Endodermal cell (in vitro differentiated cells): ENCODE measurements at places on chromosomes 7 and 10.

DNA sequence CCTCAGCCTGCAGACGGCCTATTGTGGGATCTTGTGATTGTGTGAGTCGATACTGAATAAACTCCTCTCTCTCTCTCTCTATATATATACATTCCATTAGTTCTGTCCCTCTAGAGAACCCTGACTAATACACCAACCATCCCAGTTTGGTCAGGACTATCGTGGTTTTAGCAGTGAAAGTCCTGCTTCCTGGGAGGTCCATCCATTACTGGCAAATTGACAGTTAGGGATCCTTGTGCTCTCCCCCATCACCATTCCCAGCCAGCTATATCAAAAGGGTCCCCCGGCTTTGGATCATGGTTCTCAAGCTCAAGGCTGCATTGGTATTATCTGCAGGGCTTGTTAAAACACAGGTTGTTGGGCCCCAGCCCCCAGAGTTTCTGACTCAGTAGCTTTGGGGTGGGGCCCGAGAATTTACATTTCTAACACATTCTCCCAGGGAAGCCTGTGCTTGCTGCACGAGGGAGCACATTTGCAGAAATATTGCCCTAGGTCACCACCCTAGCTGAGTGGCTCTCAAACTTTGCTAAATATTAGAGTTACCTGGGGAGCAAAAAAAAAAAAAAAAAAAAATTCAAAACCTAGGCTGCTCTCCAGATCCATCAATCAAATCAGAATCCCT lies 899.1 kb upstream of the AUTS2 start:
- DNase-seq, result no peak

DNA sequence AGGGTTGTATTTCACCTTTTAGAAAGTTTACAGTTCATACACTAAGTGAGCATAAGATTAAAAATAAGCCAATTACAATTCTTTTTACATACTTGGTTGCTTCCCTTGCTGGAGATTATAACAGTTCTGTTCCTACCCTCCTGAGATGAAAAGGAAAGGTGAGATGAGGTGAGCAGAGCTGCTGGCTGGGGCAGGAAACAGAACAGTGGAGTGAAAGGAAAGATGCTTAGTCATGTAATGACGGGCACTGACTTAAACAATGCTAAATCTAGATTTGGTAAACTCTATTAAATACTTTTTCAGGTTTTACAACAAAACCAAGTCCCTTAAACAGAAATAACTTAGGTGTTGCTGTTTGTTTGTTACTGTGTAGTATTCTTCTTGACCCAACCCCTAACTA lies 19.9 kb upstream of the ZEB1 start:
- DNase-seq, result no peak

DNA sequence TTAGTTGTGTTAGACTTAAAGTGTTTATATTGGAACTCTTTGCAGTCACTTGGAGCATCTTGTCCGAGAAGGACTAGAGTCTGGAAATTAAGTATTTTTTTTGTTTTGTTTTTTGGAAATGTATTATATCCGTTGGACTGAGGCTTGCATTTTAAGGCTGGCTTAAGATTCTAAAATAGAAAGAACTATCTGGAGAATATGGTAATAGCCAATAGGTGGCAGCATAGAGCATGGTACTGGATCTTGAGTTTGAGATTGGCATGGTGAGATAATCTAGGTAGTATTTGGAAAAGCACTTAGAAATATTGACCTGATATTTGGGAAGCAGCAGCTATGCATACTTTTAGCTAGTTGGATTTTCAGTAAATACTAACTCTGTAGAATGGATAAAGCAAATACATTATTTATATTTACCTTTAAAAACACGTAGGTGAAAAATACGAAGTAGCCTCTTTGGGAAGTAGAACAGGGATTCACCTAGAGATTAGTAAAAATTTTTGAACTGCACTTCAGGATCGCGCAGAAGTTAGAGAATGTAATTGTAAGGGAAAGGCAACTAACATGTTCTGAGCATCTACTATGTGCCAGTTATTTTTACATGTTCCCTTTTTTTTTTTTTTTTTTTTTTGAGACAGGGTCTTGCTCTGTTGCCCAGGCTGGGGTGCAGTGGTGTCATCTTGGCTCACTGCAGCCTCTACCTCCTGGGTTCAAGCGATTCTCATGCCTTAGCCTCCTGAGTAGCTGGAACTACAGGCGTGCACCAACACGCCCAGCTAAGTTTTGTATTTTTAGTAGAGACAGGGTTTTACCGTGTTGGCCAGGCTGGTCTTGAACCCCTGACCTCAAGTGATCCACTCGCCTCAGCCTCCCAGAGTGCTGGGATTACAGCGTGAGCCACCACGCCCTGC lies 78.6 kb downstream of the LCOR start:
- no peak for DNase-seq

GRCh38 chr10:17802976-17803375 lies 6.2 kb upstream of the MRC1 start:
- DNase-seq, result no peak

- no peak for DNase-seq
Observed at GRCh38 chr10:21724020-21724589, 190.1 kb downstream of the MLLT10 start.

DNA sequence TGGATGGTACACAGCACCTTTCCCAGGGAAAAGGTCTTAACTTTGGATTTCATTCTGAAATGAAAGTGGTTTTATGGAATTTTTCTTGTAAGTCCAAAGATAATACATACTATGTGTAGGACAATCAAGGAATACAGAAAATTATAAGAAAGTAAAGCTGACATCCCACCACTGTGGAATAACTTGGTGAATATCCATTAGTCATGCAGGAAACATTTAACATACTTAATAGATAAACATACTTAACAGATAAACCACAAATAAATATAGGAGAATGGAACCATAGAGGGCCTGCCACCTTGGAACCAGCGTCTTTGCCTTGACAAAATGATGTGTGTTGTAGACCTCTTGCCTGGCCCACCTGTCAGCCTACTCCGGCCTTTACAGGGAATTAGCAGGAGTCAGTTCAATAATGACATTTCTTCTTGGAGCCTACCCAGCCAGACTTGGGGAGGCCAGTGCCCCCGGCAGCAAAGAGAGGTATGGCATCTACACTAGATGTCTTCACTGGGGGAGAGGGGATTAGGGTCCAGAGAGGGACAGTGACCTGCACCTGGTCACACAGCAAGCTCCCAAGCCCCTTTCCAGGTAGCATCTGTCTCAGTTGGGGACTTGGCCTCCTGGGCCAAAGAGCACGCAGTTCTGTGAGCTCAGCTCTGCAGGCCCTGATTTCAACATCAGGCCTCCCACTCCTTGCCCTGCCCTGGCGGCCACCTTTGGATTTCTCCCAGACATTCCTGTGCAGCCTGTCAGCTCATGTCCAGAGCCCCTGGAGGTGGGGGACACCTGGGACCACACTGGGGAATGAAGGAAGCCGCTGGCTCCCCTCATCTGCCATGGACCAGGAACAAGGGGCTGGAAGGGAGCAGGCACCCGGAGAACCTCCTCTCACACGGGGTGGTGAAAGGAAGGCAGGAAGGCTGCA lies 112.6 kb upstream of the PPIF start:
- no peak for DNase-seq

- no peak for DNase-seq
Observed at GRCh38 chr7:38833329-38833728, 75.7 kb downstream of the VPS41 start.

DNA sequence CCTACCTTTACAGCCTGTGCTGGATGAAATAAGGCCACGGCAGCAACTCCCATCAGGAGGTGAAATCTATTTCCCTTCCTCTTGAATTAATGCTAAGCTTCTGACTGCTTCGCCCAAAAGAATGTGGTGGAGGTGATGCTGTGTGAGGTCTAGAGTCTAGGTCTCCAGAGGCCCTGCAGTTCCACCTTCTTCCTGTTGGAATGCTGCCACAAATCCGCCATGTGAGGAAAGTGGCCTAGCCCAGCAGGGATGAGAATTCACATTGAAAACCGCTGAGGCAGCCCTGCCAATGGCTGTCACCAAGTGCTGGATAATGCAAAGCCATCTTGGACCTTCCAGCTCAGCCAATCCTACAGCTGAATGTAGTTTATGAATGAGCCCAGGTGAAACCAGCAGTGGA lies 28.0 kb downstream of the RHOBTB1 start:
- peak; percentile 78 for DNase-seq

- DNase-seq, result no peak
Observed at GRCh38 chr7:44767134-44767911, 18.7 kb downstream of the ZMIZ2 start.

DNA sequence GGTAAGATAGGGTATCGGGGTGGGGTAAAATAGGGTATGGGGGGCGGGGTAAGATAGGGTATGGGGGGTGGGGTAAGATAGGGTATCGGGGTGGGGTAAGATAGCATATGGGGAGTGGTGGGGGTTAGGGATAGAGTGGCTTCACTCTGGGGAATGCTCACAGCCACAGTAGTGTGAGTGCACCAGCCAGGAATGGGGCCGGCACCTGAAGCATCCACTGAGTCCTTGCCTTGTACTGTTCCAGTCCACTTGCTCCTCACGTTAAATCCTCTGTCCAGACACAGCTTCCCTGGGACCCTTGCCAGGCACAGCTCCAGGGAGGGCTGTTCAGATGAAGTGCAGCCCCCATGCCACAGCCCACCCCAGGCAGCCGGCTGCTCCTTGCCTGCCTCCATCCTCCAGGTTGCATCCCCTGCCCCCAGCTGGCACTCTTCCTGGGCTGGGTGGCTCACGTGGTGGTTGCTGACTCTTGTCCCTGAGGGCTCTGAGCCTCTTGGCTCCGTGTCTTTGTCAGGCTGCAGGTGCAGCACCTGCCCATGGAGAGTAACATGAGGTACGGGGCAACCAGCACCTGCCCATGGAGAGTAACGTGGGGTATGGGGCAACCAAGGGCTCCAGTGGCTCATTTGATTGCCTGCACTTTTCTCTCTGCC lies 268.4 kb downstream of the TCERG1L start:
- no peak for DNase-seq

- DNase-seq, result peak; percentile 74
Observed at GRCh38 chr7:37488163-37488764, 39.6 kb upstream of the ELMO1 start.

DNA sequence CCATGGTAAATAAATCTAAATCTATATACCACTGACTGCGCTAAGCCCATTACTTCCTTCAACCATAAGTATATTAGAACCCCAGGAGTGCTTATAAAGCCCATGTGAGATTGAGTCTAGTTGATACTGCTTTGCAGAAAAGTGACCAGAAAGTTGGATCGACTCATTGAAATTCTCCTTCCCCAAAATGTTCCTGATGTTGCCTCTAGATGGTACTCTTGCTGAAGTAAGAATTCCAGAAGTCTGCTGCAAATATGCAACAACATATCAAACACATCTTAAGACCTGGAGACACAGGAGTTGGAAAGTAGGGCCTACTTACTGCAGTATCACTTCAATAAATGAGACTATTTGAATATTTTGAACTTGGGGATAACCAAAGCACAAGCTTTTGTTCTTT lies 550.8 kb downstream of the IPMK start:
- DNase-seq, result no peak

- no peak for DNase-seq
Observed at GRCh38 chr7:29596593-29597178, 33.1 kb downstream of the PRR15 start.

DNA sequence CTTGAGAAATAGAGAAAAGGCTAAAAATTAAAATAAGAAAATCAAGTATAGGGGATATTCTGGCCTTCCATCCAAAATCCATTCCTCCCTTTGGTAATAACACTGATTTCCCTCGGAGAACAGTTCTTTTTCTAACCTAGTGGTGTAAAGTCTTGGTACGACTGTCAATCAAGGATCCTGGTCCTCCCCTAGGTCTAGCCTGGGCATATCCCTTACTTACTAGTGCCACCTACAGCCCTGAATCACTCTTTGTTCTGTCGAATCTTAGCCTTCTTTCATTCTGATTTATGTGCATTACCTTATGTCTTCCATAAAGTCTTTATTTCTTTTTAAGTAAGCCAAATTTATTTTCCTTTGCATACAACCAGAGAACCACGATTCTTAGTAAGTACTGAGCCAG lies 298.7 kb upstream of the LRRTM3 start:
- DNase-seq, result peak; percentile 68

DNA sequence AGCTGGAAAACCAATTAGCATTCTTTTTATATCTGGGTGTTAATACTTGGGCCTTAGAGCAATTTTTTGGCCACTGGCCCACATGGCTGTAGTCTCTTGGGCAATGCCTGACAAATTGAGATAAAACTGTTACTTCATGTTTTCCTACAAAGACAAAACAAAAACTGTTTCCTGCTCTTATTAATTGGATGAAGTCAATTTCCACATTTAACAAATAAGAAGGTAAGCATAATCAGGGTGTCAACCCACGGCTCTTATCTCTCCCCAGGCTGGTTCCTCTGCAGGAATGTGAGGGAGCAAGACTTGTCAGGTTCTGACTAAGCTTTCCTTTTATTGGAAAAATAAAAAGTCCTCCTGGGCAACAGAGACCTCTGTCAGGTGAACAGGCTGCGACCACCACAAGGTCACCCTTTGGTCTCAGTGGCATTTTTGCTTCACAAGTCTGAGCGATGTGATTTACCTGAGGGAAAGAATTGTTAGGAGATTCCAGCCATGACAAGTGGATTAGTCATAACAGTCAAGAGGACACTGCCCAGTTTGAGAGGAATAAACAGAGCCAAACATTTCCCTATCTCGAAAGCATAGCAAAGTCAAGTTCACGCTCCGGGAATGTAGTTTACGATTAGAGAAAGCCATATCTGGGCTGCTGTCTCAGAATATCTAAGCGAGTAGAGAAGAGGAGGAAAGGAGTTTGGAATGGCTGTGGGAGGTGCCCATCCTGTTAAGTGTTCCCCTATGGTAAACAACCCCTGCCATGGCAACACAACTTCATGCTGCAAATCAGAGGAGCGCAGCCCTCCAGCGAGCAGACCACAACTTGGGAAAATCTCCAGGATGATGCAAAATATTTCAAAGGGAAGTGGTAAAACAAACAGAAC lies 144.4 kb downstream of the TES start:
- DNase-seq, result peak; percentile 76

- DNase-seq, result no peak
Observed at GRCh38 chr7:39659356-39660013, 36.1 kb downstream of the RALA start.

DNA sequence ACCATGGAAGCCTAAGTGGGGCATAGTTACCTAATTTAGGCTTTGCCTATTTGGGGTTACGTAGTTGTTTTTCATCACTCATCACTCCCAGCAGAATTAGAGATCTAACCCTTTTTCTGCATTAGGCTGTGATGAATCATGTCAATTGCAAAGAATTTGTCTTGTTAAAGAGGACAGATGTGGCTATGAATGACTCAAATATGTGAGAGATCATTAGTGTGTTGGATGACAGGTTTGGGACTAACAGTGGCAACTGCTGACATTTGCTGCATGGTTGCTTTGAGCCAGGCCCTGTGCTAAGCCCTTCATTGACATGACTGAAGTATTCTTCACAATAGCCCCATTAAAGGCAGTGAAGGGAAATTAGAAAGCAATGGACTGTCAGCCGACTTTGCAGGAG lies 83.4 kb upstream of the BMPER start:
- no peak for DNase-seq

GRCh38 chr7:41882745-41883420 lies 180.0 kb upstream of the INHBA start:
- DNase-seq, result no peak

DNA sequence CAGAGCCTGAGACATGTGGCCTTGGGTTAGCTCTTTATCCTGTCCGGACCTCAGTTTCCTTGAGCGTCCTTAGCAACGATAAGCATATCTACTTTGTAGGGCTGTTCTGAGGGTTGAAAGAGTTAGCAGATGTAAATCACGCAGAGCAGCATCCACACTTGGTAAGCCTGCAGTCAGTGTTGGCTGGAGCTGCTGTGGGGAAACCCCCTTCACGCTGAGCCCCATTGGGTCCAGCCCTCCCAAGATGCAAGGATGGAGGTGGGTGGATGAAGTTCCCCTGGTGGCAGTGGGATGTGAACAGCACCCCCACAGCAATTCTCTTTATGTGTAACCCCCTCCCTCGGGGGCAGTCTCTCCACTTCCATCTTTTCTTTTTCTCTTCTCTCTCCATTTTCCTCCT lies 109.9 kb downstream of the PLXNA4 start:
- DNase-seq, result no peak
